Thymus (tissue), 14 donors: ENCODE measurements at places on chromosomes 16 and 17. TPM values are rescaled to one million over a fixed set of nuclear protein-coding genes. Genes with fewer than 3 reads are reported as not detected.

Gene TSNAXIP1
- 2.0 TPM for polyA plus RNA-seq

Gene ITGAD
- 0.78 TPM for polyA plus RNA-seq

Gene SOST
- polyA plus RNA-seq, result 0.30 TPM

Gene PRSS27
- polyA plus RNA-seq, result 6.5 TPM

Gene ABCC12
- polyA plus RNA-seq, result 0.02 TPM

Gene HAGH
- 69.5 TPM for polyA plus RNA-seq

Gene CNTD1
- polyA plus RNA-seq, result 0.32 TPM

Gene TBC1D3I
- polyA plus RNA-seq, result 0.87 TPM

Gene CCL7
- 5.4 TPM for polyA plus RNA-seq

Gene GNAO1
- 2.2 TPM for polyA plus RNA-seq

Gene DOC2B
- 4.4 TPM for polyA plus RNA-seq

Gene EVI2A
- 147 TPM for polyA plus RNA-seq

Gene SRP68
- 47.6 TPM for polyA plus RNA-seq

Gene LSM12
- polyA plus RNA-seq, result 31.3 TPM

Gene IRX5
- 0.87 TPM for polyA plus RNA-seq

Gene CCL13
- 10.7 TPM for polyA plus RNA-seq

Gene SLC26A11
- 17.4 TPM for polyA plus RNA-seq

Gene CACNA1G
- polyA plus RNA-seq, result 0.27 TPM

Gene PRDM7
- 0.09 TPM for polyA plus RNA-seq

Gene RCVRN
- polyA plus RNA-seq, result 0.07 TPM

Gene KLHL10
- 0.14 TPM for polyA plus RNA-seq

Gene ITGB4
- polyA plus RNA-seq, result 79.0 TPM

Gene CDC6
- polyA plus RNA-seq, result 1.3 TPM

Gene HBA2
- polyA plus RNA-seq, result 19.8 TPM

Gene FBXL20
- polyA plus RNA-seq, result 4.2 TPM

Gene UNC13D
- polyA plus RNA-seq, result 59.1 TPM

Gene RPRML
- polyA plus RNA-seq, result 0.07 TPM

Gene AATK
- 1.9 TPM for polyA plus RNA-seq

Gene RPS15A
- polyA plus RNA-seq, result 6,819 TPM

Gene CDYL2
- 2.0 TPM for polyA plus RNA-seq

Gene ASGR1
- 3.3 TPM for polyA plus RNA-seq

Gene MAZ
- 178 TPM for polyA plus RNA-seq

Gene TRPV2
- polyA plus RNA-seq, result 39.8 TPM

Gene CES4A
- polyA plus RNA-seq, result 14.6 TPM

Gene PRSS33
- polyA plus RNA-seq, result 0.37 TPM

Gene STX8
- polyA plus RNA-seq, result 60.5 TPM

Gene MGAT5B
- polyA plus RNA-seq, result 1.0 TPM

Gene CACNG4
- 0.07 TPM for polyA plus RNA-seq

Gene MT4
- 38.1 TPM for polyA plus RNA-seq

Gene TTYH2
- polyA plus RNA-seq, result 4.9 TPM

Gene LRRC45
- polyA plus RNA-seq, result 20.7 TPM

Gene GRAP
- polyA plus RNA-seq, result 22.5 TPM

Gene TSPAN10
- 1.8 TPM for polyA plus RNA-seq

Gene TP53TG3
- polyA plus RNA-seq, result not detected

Gene RFWD3
- 11.6 TPM for polyA plus RNA-seq

Gene CEMP1
- polyA plus RNA-seq, result 1.2 TPM

Gene SLC52A1
- 0.96 TPM for polyA plus RNA-seq

Gene ZG16
- polyA plus RNA-seq, result 0.27 TPM

Gene KCNJ18
- 0.21 TPM for polyA plus RNA-seq

Gene RMI2
- polyA plus RNA-seq, result 15.6 TPM

Gene KCNJ2
- 3.1 TPM for polyA plus RNA-seq

Gene MAPT
- 0.84 TPM for polyA plus RNA-seq

Gene PERCC1
- polyA plus RNA-seq, result 0.07 TPM

Gene CCL3
- 38.5 TPM for polyA plus RNA-seq

Gene KRT33B
- 6.1 TPM for polyA plus RNA-seq
